Head of caudate nucleus (tissue), 42 donors: ENCODE measurements at places on chromosomes 3 and 15.
A peak's percentile ranks its signal among the peaks of the same experiment; 100 is the strongest.

GRCh38 chr3:110106805-110107204 lies 769.5 kb upstream of the DPPA4 start:
- DNase-seq: no peak

DNA sequence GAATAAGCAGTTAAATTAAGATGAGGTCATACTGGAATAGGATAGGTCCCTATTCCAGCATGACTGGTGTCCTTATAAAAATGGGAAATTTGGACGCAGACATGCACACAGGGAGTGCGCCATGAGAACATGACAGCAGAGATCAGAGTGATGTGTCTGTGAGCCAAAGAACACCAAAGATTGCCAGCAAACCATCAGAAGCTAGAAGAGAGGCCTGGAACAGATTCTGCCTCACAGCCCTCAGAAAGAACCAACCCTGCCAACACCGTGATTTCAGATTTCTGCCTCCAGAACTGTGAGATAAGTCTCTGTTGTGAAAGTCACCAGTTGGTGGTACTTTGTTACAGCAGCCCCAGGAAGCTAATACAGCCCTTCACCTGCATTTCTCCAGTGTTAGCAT lies 34.7 kb downstream of the EPHB1 start:
- no peak for DNase-seq

DNA sequence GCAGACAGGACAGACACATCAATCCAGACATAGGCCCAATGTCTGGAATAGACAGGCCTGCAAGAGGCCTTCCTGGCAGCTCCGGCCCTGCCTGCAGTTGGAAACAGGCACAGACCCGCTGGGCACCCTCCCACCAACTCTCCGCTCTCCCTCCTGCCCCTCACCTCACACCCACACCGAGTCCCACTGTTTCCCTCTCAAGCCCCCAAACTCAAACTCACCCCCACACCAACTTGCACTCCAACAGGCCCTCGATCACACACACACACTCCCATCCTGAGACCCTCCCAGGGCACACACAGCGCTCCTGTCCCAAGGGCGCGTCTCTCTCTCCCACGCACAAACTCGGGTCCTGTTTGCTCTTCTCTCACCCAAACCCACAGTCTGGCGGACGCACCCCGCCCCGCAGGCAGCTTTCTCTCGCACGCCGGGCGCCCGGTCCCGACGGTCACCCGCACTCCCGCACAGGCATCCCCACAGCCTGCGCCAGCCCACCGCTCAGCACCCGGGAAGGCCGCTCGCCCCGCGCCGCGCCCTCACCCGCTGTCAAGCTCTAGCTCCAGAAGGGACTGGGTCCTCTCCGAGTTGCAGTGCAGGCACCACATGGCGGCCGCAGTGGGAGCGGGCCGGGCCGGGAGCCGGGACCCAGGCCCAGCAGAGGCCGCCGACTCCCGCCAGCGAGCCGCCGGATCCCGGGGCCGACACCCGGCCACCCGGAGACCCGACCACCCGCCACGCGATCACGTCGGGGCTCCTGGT lies 106.2 kb downstream of the IQSEC1 start:
- DNase-seq: no peak

GRCh38 chr3:106850437-106850836 lies 526.8 kb upstream of the CCDC54 start:
- DNase-seq: no peak

DNA sequence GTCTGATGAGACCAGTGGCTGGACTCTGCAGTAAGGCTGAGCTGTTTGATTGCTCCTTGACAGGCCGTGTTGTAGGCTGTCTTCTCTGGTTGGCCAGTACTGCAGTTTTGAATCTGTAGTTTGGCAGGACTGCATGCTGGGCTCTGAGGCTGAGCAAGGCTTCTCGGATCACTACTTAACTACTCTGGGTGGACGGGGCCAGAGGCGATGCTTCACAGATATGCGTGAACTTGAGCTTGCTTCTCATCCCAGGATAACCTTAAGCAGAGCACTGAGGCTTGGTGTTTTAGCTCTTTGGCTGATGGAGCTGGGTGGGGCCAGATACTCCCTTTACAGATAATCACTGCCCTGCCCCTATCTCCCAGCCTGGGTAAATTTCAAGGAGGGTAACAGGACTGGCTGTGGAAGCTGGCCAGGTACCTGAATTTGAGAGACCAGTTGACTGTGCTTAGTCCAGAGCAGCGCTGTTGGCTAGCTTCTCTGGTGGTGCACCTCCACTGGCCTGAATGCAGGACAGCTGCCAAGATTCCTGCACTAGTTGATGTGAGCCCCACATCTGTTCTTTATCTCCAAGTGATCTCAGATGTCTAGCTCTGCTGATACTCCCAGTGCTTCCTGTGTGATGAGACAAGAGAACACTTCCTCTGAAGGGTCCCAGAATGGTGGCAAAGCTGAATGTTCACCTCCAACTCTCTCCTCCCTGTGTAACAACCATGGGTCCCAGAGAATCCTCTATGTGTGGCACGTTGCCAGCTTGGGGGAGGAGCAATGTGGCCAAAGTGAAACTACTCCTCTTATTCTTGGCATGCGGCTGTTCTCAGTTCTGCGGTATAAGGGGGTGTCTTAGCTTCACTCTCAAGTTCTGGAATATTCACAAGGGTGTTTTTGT lies 37.9 kb downstream of the RPL39L start:
- DNase-seq: peak; percentile 35

- no peak for DNase-seq
Measured at GRCh38 chr3:72339670-72340030, 508.6 kb downstream of the SHQ1 start.

DNA sequence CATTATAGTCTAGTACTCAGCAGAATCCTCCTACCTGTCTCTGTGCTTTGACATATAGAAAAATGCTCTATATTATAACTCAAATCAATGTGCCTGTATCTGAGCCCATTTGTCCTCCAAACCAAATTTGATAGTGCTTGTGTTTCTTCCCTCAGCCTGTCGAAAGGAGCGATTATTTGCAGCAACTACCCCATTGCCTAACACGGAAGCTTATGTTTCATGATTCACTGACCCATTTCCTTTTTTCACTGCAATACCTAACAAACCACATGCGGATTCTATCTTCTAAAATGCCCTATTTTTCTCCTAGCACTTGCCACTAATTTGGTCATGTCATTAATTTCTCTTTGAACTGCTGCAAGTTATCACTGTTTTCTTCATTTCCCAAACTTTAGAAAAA lies 1220.6 kb upstream of the CADM2 start:
- no peak for DNase-seq

GRCh38 chr3:103060242-103060641 lies 625.4 kb downstream of the ZPLD1 start:
- no peak for DNase-seq

DNA sequence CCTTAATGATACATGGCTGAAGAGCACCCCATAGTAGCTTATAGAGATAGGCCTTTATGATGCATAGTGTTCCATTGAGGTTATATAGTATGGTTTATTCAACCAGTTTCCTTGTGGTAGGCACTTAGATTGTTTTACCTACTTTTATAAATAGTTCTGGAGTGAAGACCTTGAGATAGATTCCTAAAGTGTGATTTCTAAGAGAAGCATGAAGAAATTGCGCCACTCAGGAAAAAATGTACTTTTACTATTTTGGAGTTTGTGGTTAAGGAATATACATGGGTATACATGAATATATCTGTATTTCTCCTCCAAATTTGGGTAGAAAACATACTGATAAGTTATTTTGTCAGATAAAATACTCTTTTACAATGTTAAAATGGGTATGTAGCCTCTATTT lies 70.5 kb downstream of the CHD2 start:
- DNase-seq: no peak

DNA sequence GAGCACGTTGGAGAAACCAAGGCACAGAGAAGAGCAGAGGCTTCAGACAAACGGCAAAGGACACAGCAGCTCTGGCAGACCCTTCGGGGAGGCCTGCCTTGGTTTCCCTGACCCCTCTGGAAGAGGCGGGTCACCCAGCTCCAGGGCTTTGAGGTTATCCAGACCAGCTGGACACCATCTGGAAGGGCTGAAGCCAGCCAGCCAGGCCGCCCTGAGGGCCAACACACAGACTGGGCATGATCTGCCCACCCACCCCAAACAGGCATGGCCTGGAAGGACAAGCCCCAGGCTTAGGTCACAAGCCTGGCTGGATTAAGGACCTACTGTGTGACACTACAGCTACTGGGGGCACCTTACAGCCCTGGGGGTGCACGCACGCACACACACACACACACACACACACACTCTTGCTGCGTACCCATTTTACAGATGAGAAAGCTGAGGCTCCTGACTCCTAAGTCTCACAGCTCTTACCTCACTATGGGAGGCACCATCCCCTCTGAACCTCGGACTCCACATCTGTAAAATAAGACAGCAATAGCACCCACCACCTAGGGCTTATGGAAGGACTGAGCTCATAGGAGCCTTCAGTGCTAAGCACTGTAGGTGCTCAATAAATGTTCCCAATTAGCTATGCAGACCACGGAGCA lies 10.8 kb downstream of the PLXND1 start:
- no peak for DNase-seq

GRCh38 chr3:11624161-11624560 lies 19.6 kb downstream of the VGLL4 start:
- DNase-seq: no peak

- DNase-seq: no peak
Measured at GRCh38 chr3:187063286-187064121, 75.8 kb downstream of the RPL39L start.

- peak; percentile 34 for DNase-seq
Measured at GRCh38 chr3:73508330-73508954, 116.3 kb downstream of the PDZRN3 start.

DNA sequence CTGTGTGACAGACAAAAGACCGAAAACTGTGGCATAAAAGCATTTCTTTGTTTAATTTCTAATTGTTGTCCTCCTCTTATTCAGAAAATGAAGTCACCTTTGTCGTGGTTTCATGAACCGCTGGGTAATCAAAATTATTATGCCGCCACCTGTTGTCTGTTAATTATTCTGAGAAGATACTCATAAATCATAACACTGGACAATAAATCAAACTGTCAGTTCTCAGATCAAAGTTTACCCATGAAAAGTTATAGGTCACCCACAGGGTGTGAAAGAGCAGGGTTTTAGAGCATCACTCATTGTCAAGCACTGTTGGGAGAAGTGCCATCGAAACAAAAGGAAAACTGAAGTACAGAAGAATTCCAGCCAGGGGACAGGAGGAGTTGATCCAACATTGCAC lies 474.3 kb downstream of the NR2F2 start:
- no peak for DNase-seq

GRCh38 chr15:86229936-86230335 lies 150.3 kb downstream of the AGBL1 start:
- DNase-seq: no peak

DNA sequence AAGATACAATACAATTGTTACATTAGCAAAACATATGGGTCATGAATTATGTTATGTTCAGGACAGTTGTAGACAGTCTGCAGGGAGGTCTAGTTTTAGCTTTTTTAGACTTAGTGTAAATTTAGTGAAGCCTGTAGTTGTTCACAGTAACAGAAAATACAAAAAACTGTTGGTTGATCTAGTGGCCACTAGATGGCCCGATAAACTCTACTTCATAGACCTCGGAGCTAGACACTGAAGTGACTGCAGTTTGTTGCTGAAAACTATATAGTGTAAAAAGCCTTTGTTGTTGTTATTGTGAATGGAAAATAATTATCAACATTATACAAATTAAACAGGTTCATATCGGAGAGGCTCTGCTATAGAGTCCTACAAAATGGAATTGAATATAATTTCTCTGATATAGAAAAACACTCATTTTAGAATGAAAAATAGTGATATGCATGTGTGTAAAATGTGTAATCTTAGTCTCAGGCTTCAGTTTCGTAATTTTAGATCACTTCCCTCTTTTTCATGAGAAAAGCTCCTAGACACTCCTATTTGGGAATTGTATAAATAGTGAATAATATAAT lies 18.3 kb downstream of the MAGEL2 start:
- DNase-seq: no peak

GRCh38 chr3:8730656-8731055 lies 2.9 kb upstream of the CAV3 start:
- DNase-seq: no peak

GRCh38 chr3:188742755-188743550 lies 428.8 kb upstream of the TPRG1 start:
- no peak for DNase-seq

- no peak for DNase-seq
Measured at GRCh38 chr15:64686130-64686735, 89.2 kb downstream of the RBPMS2 start.

DNA sequence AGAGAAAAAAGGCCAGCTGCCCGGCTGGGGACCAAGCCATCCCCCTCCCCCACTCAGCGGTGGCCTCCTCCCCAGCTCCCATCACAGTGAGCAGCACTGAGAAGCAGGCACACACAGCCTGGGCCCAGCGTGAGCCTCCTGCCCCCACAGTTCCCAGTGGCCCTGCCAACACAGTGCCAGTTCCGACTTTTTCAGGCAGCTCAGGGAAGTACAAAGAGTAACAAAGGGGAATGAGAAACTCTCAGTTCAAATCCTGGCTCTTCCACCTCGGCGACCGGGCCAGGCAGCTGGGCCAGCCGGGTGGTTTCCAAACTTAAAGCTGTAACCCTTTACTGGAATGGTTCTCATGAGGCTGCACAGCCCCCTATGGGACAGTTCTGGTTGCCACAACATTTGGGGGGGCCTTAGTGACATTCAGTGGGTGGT lies 18.5 kb downstream of the TNK2 start:
- peak; percentile 75 for DNase-seq

DNA sequence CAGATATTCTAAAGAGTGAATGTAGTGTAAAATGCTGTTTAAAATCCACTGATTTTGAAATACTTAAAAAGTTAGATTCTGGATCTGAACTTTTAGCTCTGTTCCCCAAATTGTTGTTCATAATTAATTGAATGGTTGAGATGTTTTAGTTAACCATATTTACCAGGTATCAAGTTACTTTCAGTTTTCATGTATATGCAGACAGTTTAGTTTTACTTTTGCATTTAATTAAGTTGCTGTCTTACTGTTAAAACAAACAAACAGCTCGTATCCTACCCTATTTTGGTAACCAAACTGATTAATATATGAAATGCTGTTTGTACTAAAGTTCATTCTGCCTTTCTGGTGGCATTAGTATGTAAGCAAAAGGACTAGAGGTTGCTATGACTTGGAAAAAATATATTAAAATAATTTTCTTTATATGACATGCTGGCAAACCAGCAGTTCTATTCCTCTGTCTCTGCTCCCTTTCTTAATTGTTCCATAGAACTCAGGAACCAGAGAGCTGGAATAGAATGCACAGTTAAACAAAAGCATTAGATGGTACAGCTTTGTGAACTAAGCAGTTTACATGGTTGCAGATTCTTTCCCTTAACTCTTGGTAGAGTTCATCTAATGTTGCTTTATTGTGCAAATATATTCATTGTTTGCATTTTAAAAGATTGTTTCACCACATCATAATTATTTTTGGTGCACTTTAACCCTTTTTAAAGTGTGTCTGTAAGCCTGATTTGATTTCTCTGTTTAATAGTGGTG lies 39.5 kb upstream of the SCAANT1 start:
- DNase-seq: no peak
